ENCODE measurements at places on chromosomes 2 and 18. TPM values are rescaled to one million over a fixed set of nuclear protein-coding genes. Genes with fewer than 3 reads are reported as not detected.

The FAM237A gene
- not detected for total RNA-seq

The AQP4 gene
- not detected for total RNA-seq

The MC2R gene
- total RNA-seq: not detected

The ASB18 gene
- total RNA-seq: not detected

The PFN4 gene
- 1.0 TPM for total RNA-seq

The ADAM23 gene
- total RNA-seq: 12.6 TPM

The GAREM1 gene
- 4.4 TPM for total RNA-seq

The SETBP1 gene
- 0.41 TPM for total RNA-seq

The L3MBTL4 gene
- not detected for total RNA-seq

The FAM210A gene
- 21.9 TPM for total RNA-seq

The VSNL1 gene
- total RNA-seq: not detected

The GALNT3 gene
- 0.11 TPM for total RNA-seq

The MAT2A gene
- 543 TPM for total RNA-seq

The SLC66A2 gene
- total RNA-seq: 18.6 TPM

The REG1B gene
- not detected for total RNA-seq

The M1AP gene
- total RNA-seq: not detected

The AMER3 gene
- total RNA-seq: not detected

The SP140L gene
- 4.4 TPM for total RNA-seq

The TTC39C gene
- 13.6 TPM for total RNA-seq

The ERMN gene
- not detected for total RNA-seq

The MPP4 gene
- 0.10 TPM for total RNA-seq

The EFHD1 gene
- 1.8 TPM for total RNA-seq

The CROCC2 gene
- total RNA-seq: not detected

The CXCR1 gene
- not detected for total RNA-seq

The SCN3A gene
- not detected for total RNA-seq

The ZBTB7C gene
- total RNA-seq: not detected

The SNORC gene
- 7.9 TPM for total RNA-seq

The COLEC12 gene
- total RNA-seq: not detected

The IL1B gene
- 0.33 TPM for total RNA-seq

The LRRTM1 gene
- total RNA-seq: not detected

The CLEC4F gene
- total RNA-seq: not detected

The FN1 gene
- 264 TPM for total RNA-seq

The MYOM1 gene
- total RNA-seq: 0.09 TPM

The ARHGAP25 gene
- 0.23 TPM for total RNA-seq

The MAP3K19 gene
- not detected for total RNA-seq

The COL5A2 gene
- 46.6 TPM for total RNA-seq

The ABCG5 gene
- total RNA-seq: not detected

The SDC1 gene
- total RNA-seq: 128 TPM

The CNRIP1 gene
- total RNA-seq: 2.3 TPM

The IAH1 gene
- total RNA-seq: 101 TPM

The RDH14 gene
- total RNA-seq: 47.7 TPM

The ODC1 gene
- 132 TPM for total RNA-seq

The LCT gene
- total RNA-seq: not detected

The NDC80 gene
- 17.2 TPM for total RNA-seq

The TRIM43B gene
- not detected for total RNA-seq

The MAP3K2 gene
- total RNA-seq: 15.0 TPM

The FRZB gene
- total RNA-seq: 0.06 TPM

The NABP1 gene
- 13.8 TPM for total RNA-seq

The IL36G gene
- not detected for total RNA-seq

The CYP26B1 gene
- total RNA-seq: 16.2 TPM

The ACYP2 gene
- 8.0 TPM for total RNA-seq

The MYL1 gene
- total RNA-seq: not detected
